Gastroesophageal sphincter (tissue), 4 donors: ENCODE measurements at places on chromosomes 5 and 9.

GRCh38 chr5:2387250-2387633, 364.2 kb downstream of the IRX2 start:
- ATAC-seq, result no peak

DNA sequence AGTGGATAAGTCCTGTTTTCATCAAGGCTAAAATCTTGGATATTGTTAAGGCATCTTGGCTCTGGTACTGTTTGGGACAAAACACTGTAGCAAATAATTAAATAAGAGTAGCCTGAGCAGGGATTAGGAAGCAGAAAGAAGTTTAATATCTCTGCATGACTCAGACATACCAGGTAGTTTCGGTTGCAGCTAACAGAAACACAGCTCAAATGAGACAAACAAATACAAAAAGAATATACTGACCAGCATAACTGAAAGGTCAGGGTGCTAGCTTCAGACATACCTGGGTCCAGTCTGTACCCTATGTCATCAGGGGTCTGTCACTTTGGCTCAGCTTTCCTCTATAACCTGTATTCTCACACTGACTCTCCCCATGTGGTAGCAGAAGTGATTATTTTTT, 156.4 kb upstream of the MAP3K1 start:
- no peak for ATAC-seq

- ATAC-seq, result no peak
These were observed 132.0 kb upstream of the WWC1 start for GRCh38 chr5:168159425-168159824.

DNA sequence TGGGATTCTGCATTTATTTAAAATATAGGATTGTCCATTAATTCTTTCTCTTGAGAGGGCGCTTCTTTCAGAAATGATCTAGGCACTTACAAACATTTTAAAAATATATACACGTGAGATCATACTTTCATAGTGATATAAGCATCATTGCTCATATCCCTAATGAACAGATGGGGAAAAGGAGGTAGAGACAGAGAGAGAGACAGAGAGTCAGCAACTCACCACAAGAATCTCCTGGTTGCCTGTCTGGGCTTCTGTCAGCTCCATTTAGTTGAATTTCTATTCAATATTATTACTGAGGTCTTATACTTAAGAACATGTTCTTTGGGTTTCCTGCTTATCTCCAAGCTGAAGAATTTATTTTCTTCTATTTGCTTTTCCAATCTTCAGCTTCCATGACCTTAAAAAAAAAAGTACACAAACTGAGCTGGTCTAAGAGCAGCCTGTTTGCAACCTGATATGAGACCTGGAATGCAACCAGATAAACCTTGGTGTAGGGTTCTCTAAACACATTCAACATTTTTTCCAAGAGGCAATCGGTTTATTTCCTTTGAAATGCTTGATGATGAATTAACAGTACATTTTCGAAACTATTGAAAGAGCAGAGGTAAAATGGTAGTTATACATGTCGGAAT, 51.6 kb upstream of the LIFR start:
- no peak for ATAC-seq

DNA sequence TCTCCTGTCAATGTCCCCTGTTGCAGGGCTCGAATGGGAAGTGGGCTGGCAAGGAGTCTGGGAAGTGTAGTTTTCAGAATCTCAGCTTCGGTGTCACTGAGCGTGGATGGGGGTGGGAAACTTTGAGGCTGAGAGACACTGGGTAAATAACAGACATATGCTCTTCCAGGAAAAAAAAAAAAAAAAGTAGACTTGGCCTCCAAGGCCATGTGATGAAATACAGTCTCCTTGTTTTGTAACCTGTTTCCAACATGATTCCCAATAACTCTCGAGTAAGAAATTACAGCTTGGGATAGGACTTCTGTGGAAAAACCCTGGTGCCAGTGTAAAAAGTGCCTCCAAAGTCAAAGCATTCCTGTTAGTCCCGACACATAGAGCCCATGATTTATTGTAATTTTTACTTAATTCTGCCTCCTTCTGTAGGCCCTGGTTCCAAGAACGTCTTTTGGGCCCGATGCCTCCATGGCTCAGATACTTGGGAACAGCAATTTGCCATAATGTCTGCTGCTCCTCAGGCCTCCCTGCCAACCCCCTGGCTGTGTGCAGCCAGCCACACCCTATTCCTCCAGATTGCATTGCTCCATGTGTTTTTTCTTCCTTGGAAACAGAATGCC, 119.5 kb upstream of the TNC start:
- ATAC-seq, result peak; percentile 86

- ATAC-seq, result peak; percentile 54
These were observed 52.8 kb downstream of the ATP10B start for GRCh38 chr5:160799184-160799583.

GRCh38 chr5:90861843-90862586, 303.4 kb downstream of the ADGRV1 start:
- no peak for ATAC-seq

- peak; percentile 68 for ATAC-seq
These were observed 423.6 kb downstream of the IRX1 start for GRCh38 chr5:4019009-4019769.

DNA sequence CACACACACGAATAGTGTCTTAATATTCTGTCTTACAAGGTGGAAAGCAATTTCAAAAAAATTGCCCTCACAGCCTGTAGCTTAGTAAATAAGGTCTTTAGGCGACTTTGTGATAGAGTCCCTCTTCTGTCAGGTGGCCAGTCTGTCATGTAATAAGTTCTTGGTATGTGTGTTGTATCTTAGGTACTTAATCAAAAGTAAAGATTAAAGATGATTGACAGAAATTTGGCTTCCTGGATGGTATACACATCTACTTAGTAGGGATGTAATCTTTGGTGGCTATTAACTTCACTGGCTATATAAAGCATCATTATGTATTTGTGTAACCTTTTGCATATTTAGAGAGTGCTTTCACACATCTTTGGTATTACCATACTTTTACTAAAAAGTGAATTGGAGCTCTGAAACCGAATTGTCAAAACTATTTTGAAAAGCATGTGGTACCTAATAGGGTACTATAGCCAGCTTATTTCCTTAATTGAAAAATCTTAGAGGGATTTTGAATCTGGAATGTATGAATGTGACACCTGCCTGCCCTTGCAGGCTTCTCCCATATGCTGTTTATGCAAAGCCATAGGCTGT, 3.4 kb downstream of the G3BP1 start:
- ATAC-seq, result no peak

DNA sequence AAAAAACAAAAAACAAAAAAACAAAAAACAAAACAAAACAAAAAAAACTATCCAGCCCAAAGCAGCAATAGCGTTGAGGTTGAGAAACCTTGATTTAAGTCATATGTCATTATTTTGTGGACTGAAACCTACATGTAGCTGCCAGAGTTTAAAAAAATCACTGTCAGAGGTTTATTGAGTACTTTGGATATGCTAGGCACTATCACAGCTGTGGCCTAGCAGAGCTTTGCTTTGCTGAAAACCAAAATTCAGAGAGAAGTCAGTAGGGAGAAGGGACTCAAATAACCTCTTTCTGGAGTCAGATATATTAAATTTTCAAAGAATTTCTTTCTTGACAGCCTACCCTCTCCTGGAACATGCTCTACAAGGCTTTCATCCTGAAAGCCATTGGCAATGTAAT, 151.5 kb downstream of the TARS1 start:
- no peak for ATAC-seq

GRCh38 chr5:154850255-154851062, at the start of gene FAXDC2:
FAXDC2 (minus strand) TSS chr5:154850603; CDS start chr5:154838178, 12,425 bp downstream.
- ATAC-seq, result peak; percentile 98

DNA sequence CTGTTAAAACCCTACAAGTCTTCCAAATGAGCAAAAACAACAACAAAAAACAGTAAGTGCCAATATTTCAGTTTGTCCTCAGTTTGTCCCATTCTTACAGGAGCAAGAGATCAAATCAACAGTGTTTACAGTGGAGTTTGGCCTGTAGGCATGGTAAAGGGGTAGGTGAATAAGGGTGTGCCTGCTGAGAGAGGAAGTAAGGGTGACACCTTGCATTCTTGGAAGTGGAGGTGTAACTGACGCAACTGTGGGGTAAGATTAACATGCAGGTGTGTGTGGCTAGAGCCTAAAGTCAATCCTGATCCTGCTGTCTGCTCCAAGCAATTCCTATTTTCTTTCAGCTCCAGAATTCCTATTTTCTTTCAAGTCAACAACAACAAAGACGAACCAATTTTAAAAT, 43.4 kb downstream of the PFDN1 start:
- no peak for ATAC-seq

DNA sequence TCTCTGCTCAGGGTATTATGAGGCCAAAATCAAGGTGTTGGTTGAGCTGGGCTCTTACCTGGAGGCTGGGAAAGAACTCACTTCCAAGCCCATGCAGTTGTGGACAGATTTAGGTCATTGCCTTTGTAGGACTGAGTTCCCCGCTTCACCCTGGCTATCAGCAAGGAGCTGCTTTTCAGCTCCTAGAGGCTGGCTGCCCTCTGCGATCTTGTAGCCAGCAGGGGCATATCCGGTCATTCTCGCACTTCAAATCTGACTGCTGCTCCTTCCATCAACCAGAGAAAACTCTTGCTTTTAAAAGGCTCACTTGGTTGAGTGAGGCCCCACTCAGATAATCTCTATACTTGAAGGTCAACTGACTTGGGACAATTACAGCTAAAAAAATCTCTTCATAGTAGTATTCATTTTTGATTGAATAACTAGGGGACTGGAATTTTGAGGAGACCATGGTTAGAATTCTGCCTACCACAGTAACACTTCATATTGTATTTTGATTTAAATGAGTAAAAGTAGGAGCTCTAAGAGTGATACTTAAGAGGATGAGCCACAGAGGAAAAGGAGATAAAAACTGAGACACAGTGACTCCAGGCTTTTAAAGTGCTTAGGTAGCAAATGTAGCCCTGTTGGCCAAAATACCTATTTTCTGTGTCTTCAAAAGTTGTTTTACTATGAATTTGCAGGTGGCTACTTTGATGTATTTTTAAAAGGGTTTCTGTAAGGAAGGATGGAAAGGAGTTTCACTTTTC, 137.4 kb downstream of the CD180 start:
- ATAC-seq, result no peak

GRCh38 chr5:1208221-1208742, 6.9 kb downstream of the SLC6A19 start:
- ATAC-seq, result no peak

DNA sequence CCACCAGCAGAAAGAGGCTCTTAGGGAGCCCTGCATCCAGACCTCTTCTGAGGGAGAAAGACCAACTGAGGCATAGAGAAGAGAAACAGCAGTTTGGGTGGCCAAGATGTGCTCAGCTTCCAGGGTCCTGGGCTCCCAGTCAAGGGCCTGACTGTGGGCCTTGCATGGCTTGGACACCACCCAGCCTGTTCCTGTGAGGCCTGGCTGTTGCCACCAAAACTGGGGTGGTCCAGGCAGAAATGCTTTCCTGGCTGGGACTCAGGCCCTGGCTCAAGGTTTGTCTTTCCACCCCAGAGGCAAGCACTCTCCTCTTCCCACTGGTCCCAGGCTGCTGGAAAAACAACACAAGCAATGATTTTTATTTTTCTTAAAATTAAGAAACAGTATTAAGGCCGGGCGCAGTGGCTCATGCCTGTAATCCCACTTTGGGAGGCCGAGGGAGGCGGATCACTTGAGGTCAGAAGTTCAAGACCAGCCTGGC, 13.3 kb downstream of the MYOZ3 start:
- peak; percentile 54 for ATAC-seq

DNA sequence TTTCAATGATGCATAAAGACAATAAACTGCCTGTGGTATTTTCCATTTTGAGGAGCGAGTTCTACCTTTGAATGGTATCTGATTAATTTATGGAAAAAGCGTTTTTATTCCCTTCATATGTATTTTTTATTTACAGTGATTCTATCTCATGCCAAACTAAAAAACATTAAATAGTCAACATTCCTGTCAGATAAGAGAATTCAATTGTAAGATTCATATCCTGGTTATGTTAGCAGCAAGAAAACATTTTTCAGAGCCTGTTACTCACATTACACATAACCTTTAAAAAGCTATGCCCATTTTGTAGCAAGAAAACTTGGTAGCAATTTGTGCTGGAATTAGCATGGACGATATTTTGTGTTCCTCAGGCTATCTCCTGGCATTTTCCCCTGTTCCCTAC, 55.1 kb upstream of the PRLR start:
- ATAC-seq, result no peak

DNA sequence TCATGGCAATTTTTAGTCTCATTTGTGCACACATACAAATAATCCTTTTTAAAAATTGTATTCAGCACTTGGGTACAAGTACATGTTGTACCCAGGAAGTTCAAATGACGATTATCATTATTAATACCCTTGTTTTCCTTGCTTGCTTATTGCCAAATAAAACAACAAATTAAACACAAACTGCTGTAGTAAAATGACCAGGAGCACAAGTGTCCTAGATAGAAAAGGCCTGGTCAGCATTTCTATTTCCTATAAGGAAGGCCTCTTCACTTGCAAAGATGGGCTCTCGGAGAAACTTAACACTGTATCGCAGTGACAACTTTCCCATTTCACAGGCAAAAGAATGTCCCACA, 34.7 kb upstream of the PLPP1 start:
- ATAC-seq, result peak; percentile 57

- ATAC-seq, result peak; percentile 94
These were observed 10.5 kb upstream of the NDST1 start for GRCh38 chr5:150497274-150497988.

DNA sequence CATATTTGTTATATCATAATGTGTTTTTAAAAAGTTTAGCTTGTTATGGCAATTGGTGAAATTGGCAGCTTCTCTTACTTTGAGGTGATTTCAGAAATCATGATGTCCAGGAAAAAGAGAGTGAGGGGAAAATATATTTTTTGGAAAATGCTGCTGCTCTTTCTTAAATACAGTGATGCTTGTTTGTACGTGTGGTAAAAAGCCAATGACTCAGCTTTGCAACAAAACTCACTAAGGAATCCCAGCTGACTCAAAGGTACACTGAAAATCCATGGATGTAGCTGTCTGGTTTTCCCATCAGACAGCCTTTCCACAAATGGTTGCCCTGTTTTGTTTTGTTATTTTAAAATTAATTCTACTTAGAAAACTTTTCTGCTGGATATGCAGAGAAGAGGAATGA, 306.4 kb upstream of the PAPPA start:
- no peak for ATAC-seq

- no peak for ATAC-seq
These were observed 439.6 kb upstream of the PTGER4 start for GRCh38 chr5:40240111-40240510.

DNA sequence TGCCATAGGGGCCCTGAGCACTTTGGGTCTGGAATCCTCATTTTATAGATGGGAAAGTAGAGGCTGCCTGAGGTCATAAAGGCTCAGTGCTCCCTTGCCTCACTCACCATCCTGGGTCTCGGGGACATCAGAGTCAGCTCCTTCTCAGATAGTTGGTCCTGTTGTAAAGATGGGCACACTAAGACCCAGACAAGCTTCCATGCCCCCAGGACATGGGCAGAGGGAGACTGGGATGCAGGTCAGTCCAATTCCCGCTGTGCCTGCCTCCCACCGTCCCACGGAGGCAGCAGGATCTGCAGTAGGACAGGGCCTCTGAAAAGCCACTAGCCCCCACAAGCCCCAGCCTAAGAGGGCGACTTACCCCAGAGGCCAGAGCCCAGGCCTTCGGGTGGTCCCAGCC, 19.0 kb upstream of the SUSD3 start:
- ATAC-seq, result no peak

GRCh38 chr9:101427957-101428655, 7.5 kb downstream of the ALDOB start:
- ATAC-seq, result no peak
